NAMALWA (cell line): ENCODE measurements at places on chromosomes 2 and 18.

- no peak for DNase-seq
Observed at GRCh38 chr2:221915926-221916325, 343.8 kb upstream of the EPHA4 start.

- no peak for DNase-seq
Observed at GRCh38 chr2:187187519-187187918, 260.5 kb downstream of the CALCRL start.

DNA sequence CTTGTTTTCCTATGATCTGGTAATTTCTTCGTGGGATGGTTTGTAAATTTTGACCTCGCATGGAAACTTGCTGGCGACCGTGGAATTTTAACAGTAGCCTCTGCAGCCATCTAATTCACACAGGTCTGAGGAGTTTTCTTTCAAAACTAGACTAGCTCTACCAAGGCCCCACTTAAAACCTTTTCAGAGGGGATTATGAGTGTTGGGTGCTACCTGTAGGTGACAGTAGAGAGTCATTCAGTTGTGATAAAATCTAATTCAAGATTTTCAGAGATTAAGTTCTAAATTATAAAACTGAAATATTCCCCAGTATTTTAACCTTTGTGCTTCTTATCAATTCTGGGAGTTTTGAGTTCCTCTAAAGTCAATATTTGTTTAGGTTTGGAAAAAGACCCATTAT lies 31.0 kb downstream of the THSD7B start:
- DNase-seq: no peak

DNA sequence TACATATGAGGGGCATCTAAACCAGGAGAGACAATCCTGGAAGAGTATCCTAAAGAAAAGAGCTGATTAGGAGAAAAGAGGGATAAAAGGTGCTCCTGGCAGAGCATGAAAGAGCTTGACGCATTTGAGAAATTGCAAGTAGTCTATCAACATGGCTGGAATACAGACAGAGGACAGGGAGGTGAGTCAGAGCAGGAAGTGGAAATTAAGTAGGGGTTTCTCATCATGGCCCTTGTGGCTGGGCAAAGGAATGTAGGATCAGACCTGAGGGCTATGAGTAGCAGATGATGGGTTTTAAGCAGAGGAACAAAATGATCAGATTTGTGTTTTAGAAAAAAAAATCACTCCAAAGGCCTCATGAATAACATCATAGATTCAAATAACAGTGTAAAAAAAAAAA lies 49.2 kb upstream of the UGP2 start:
- DNase-seq: no peak

DNA sequence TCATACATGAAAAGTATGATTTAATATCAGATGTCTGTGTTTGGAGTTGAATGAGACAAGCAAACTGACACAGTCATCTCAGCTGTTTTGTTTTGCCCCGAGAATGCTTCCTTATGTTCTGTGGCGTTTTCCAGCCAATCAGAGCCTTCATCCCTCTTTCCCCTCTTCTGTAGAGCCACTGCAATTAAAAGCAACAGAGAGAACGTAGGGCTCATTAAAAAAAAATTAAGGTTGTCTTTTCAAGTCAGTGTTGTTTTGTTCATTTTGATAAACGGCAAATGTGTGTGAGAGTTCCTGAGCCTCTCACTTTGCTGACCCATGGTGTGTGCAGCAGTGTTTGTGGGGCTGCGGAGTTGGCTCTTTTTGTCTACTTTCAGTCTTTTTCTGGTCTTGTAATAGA lies 216.0 kb downstream of the FHOD3 start:
- DNase-seq: no peak

DNA sequence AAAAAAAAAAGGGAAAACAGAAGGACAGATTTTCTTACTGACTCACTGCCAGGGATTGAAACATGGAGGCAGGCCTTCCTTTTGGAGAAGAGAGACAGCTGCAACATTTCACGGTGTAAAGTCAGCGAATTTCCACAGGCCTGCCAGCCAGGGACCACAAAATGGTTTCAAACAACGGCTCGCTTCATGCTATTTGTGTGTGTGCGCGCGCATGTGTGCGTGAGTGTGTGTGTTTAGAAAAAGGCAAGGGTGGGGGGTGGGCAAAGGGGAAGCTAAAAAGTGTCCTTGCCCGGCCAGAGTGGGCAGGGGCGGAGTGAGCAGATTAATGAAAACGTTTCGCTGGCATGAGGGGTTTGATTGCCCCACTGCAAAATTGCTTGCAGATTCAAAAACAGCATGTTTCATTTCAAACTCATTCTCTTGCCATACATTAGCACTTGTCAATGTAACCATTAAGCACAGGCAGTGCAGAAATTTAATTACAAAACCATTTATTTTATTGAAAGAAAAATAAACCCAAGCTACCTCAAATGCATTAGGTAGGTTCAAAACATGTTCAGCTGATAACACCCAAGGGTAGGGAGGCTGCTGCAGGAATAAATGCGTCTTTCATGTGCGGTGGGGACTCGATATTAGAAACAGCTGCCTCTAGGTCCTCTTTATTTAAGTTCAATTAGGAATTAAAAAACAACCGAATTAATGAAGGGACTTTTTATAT lies 182.1 kb upstream of the SIX2 start:
- DNase-seq: no peak

DNA sequence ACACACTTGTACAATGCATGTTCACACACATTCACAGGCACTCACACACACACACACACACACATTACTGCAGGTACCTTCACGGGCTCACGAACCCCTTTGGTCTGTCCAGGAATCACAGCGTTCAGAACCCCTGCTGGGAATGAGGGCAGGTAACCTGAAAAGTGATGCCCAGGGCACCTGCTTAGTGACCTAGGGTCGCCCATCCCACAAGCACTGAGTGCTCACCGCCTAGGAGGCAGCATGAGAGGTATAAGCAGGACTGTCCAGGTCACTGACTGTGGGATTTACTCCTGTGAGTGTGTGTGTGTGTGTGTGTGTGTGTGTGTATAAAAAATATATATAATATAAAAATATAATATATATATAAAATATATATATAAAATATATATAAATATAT lies 150.9 kb downstream of the GALR1 start:
- no peak for DNase-seq

GRCh38 chr2:148524519-148524919 lies 120.0 kb upstream of the EPC2 start:
- no peak for DNase-seq
